ENCODE measurements at places on chromosomes 5 and 9. TPM values are rescaled to one million over a fixed set of nuclear protein-coding genes. Genes with fewer than 3 reads are reported as not detected.

The MPDZ gene
- total RNA-seq: not detected

DNA sequence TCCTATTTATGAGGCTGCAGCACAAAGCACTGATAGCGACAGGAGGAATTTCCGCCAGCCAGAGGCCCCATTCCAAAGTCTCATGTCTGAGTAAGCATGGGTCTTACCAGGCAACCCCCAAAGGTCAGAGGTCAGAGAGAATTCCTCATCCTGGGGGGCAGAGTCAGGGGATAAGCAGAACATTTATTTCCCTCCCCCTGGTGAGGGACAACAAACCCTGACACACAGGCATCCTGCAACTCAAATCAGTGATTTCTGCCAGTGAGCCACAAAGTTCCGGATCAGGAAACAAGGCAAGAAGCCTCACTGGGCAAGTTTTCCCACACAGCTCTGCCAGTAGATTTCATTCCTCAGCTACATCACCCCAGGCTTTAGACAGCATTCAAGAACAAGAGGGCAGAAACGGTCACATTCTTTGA, 37.0 kb downstream of the ADAMTS12 start:
- DNase-seq: no peak

DNA sequence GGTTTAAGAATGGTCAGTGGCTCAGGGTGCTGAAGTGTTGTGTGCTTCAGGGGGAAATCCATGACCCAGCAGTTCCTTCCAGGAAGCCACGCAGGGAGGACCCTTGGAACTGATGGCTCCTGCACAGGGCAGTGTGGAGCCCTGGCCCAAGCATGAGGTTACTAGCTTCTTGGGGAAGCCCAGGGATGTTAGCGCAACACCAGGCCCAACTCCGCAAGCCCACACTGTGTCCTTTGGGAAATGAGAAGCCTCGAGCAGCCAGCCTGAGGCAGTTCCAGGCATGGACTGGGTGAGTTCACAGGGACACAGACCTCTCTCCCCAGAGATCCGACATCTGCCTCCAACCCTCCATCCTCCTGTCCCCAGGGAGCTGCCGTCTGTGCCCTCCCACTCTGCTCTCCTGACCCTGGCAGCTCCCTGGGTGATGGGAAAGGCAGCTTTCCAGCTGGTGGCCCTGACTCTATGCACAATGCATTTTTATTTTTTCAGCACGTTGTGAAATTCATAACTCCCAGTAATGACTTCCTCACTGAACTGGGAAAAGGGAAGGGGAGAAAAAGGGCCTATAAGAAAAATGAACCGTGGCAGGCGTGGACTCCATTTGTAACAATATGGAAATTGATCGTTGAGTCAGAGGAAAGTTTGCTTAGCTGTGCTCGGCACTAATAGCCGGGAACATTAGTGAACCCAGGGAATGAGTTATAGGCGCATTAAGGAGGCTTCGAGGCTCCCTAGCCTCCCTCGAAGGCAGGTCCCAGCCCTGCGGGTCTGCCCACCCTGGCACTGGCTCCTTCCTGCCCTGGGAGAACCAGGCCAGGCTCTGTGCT, 34.1 kb downstream of the LMX1B start:
- DNase-seq: no peak

DNA sequence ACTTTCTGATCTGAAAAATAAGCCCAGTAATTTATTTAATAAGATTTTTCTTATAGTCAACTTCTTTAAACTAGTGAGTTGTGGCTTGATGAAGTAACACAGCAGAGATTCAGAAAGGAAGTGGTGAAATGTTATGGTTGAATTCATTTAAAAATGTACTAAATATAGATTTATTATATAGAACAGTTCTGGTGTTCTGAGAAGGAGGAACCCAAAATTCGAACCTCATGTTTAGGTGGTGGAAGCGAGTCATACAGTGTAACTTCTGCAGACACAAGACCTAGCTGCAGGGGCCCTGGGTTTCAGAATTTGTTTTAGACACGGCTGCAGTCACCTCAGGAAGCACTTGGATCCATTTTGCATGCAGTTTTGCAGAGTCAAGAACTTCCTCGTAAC, 188.2 kb downstream of the TRIO start:
- DNase-seq: peak; percentile 24

GRCh38 chr9:108396193-108396592, 459.6 kb downstream of the ACTL7B start:
- no peak for DNase-seq

- no peak for DNase-seq
Measured at GRCh38 chr9:22117511-22118384, 108.6 kb upstream of the CDKN2B start.

Measured in activated CD4-positive, alpha-beta T cell treated with anti-CD3 and anti-CD28 coated beads for 36 hours (primary cell).